Fibroblast of skin of right biceps (primary cell): ENCODE measurements at places on chromosomes 16 and 17.

DNA sequence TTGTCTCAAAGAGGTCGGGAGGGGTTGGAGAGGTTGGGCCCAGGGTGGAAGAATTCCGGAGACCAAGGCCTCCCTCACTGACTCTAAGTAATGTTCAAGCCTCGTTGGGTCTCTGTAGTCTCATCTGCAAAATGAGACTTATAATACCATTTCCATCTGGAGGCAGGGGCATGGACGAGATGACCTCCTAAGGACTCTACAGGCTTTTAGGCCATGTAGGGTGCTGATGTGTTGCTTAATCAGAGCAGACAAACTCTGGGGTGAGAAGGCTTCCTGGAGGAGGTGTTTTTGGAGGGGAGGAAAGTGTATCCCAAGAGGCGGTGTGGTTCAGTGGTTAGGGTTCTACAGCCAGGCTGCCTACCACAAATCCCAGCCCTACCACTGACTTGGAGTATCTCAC is 3.1 kb downstream of the SPPL2C start:
- no peak for DNase-seq

DNA sequence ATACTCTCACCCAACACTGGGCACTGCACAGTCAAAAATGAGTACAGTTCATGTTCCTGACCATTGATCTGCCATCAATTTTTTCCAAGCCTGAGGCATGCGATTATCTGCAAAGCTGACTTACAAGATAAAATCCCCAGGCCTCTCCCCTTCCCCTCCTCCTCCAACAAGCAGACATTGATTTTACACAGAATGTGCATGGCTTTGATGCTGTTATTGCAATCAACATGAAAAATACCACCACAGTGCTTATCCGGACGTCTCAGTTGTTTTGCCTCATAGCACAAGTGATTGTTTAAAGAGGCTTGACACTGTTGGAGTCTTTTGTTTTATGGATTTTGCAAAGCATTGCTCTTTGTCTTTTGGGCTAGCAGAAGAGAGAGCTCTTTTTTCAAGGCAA is 163.8 kb downstream of the TOX3 start:
- no peak for DNase-seq

DNA sequence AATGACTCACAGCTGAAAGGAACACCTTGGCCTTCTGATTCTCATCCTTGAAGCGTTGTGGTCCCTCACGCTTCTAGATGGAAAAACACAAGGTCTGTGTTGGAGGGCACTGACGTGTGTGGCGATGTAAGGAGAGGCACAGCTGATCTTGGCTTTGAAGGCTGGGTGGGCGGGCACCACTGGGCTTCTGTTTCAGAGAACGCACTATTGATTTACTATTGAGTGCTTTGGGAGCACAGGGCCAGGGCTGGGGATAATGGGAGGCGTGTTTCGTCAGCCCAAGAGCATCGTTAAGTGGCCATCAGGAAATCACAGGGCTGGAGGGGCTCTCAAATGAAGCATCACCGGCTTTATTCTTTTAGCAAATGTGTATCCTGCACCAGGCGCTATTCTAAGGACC is 70.7 kb downstream of the CMIP start:
- no peak for DNase-seq

DNA sequence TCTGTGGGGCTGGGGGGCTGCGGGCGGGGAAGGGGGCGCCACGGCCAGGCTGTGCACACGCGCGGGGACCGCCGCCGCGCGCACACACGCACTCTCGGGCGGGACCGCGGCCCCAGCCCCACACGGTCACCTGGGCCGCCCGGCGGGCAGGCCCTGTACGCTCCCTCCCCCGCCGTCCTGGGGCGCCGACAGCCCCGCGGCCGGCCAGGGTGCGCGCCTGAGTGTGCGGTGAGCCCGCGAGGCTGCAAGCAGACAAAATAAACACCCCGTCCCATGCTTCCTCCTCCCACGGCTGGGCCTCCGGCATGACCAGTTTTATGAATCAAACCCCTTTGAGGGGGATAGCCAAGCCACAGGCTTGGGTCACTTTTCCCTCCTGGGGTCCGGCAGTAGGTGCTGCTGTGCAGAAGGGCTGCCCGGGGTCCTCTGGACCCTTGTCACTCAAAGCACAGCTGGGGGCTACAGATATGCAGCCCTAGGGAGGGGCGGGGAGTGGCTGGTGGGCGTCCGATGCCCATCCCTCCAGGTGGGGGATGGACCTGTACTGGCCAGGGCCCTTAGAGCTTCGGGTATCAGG is 441 bp downstream of the VASN start:
- DNase-seq: no peak

GRCh38 chr17:80858301-80859001 is 133.2 kb upstream of the CHMP6 start:
- no peak for DNase-seq

- no peak for DNase-seq
These were observed 153.9 kb upstream of the TBX2 start for GRCh38 chr17:61245706-61246135.

DNA sequence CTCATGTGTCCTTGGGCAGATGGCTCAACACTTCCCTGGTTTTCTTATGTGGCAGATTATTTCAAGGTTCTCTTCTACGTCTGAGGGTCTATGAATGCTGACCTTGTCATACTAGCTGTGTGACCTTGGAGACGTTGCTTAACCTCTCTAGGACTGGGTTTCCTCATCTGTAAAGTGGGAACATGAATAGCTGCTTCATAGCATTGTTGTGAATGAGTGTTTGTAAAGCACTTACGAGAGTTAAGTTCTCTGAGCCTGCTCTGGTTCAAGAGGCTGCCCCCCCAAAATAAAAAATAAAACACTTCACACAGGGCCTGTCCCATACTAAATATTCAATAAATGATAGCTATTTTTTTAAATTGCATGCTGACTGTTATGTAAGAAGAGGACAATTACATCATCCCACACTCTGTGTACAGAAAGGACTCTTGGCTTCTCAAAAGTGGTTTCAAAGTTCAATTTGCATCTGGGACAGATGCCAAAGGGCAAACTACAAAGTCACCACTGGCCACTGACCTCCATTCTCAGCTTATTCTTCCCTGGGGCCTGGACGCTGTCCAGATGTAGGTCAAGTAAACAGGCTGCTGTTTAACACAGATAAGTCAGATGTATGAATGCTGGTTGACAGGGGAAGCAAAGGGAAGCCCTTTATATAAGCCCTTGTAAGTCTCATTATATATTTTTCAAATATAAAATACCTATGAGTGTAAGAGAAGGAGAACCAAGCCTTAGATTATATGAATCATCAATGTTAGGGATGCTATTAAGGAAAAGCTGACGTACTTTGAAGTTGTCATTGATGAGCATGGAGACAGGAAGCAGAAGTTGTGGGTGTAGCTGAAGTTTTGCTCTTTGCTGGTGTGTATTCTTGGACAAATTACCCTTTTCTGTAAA is 15.4 kb upstream of the NDEL1 start:
- peak; percentile 7 for DNase-seq

- DNase-seq: no peak
These were observed 2402.8 kb downstream of the TP53TG3F start for GRCh38 chr16:35862242-35862641.

DNA sequence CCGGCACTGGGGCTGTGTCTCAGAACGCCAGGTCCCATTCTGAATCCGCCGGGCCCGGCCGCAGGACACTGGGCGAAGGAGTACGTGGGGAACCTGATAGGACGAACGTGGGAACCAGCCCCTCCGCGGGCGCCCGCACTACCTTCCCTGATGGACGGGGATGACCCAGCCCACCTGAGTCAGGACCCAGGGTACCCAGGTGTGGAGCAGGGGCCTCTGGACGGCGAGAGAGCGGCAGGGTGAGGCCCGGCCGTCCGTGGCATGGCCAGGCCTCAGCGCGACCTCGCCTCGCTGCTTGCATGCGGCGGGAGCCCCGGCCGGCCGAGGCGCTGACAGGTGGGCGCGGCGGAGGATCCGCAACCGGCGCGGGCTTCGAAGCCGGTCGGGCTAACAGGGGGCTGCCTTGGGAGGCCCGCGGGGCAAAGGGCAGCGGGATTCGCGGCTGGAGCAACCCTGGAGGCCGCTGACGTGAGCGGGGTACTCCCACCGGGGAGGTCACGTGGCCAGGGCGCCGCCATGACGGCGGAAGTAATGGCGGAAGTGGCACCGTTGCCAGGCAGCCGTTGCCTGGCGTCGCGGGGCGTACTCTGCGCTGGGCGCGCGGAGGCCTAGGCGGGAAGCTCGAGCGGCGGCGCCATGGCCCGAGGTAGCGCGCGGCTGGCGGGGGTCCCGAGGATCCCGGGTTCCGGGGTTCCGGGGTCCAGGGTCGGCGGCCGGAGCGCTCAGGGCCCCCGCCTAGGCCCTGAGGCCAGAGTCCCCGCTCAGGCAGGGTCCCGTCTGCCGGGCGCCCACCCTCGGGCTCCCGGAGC is at the start of gene WDR90:
Gene WDR90 (plus strand): TSS at position 585 of the 809 bp plus-strand sequence. CDS start 52 bp downstream, at position 637.
- DNase-seq: peak; percentile 91

DNA sequence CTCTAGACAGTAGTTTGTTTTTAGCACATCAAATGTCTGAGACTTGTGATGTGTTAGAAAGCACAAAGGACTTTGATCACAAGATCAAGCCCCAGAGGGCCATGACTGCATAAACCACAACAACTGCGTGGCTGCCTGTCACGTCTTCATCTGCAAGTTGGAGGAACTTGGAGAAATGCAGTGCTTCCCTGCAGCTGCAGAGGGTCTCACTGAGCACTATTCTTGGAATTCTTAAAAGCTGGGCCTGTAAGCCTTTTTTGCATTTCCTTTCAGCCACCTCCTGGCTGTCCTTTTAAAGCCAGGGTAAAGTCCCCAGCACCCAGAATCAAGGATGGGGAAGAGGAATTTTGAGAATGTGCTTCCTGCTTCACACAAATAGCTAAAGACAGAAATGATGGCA is 431.3 kb downstream of the MAF start:
- DNase-seq: peak; percentile 41

DNA sequence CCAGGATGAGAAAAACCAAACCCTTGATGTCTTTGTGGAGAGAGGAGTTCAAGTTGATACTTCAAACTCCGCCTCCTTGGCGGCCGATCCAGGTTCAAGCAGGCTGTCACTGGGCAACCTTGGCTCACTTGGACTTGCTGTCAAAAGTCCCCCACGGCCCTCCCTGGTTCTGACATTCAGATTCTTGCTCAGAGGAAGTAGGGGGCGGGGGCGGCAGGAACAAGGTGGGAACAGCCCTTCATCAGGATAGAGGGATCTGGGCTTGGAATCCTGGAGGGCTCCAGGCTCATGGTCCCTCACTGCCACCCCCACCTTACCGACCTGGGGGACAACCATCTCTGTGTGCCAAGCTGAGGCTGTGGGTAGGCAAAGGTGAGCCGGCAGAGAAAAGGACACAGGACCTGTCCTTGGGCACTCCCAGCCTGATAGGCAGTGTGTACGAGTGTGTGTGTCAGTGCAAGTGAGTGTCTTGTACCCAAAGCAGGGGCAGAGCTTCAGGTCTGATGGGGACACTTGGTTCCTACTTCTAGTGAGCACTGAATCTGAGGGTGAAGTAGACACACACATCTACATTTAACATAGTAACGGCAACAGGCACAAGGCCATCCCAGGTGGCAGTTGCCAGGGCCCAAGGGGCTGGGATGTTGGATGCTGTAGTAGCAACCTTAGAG is 6.6 kb upstream of the TSPOAP1 start:
- DNase-seq: no peak

DNA sequence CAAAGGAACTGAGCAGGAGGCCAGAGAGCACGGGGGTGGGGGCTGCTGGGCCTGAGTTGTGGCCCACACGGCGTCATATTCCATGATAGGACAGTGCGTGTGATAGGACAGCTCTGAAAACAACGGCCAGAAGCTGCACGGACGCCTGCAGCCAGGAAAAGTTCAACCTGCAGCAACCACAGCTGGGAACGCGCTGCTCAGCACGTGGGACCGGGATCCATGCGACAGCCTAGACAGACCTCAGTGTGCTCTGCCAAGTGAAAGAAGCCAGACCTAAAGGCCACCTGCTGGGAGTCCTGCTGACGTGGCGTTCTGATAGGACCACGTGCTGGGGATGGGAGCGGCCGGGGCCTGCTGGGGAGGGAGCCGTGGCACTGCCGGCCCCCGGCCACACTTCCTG is 21.6 kb downstream of the CTU2 start:
- peak; percentile 22 for DNase-seq

GRCh38 chr17:67569015-67569451 is 148.7 kb upstream of the NOL11 start:
- no peak for DNase-seq

DNA sequence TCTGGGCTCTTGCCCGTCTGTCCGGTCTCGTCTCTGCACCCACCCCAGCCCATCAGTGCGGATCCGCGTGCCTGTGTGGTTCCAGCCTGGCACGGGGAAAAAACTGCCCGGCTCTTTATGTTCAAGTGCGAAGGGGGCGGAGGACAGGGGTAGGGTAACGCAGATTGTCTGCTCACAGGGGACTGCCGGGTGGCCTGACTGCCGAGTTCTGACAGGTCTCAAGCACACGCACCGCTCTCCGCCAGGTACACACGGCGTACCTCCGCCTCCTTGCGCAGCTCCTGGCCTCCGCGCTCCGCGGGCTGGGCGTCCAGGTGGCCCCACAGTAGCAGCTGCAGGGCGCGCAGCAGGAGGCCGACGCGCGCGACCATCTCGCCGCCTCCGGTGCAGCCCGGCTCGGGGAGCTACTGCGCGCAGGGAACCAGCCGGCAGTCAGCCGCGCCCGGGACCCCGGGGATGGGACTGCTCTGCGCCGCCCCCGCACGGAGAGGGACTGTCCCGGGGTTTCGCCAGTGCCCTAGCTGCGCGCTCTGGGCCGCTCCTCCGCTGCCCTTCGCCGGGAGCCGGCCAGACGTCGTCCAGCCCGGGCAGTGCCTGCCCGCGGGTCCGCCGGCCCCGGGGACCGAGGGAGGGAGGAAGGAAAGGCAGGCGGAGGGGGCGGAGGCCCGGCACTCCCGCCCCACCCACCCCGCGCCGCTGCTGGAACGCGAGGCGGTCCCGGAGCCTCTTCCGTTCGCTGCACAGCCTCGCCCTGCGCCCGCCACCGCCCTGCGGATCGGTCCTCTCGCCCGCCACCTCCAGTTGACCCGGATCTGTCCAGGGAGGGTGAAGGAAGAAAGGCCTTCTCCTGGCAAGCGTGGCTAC is at the start of gene MMP28:
Gene MMP28 (minus strand): TSS at position 635 of the 864 bp plus-strand sequence. CDS start 264 bp downstream, at position 371.
- peak; percentile 15 for DNase-seq

GRCh38 chr16:89002851-89003830 is 26.1 kb upstream of the CBFA2T3 start:
- no peak for DNase-seq

DNA sequence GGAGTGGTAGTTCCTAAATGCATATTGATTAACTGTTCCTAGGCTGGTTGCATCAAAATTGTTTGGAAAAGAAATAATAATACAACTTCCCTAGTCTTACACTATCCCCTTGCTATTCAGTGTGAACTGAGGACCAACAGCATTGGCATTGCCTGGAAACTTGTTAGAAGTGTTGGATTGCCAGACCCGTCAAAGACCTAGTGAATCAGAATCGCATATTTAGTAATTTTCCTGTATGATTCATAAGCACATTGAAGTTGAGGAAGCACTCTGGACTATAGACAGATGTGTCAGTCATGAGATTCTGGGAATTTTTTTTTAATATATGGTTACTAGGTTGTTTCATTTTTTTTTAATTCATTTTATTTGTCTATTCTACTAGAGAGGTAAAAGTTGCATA is 34.7 kb upstream of the KCNJ16 start:
- peak; percentile 26 for DNase-seq
